B cell (primary cell): ENCODE measurements at places on chromosomes 13 and 19. TPM values are rescaled to one million over a fixed set of nuclear protein-coding genes. Genes with fewer than 3 reads are reported as not detected.

SIRT6 gene
- 27.8 and 30.4 TPM in 2 replicates for total RNA-seq

GRCh38 chr19:18408053-18408476 is 10.6 kb upstream of the LRRC25 start:
- peak; percentile 90 for DNase-seq

GRCh38 chr13:30565658-30566057 is 52.1 kb upstream of the USPL1 start:
- DNase-seq, result no peak

- DNase-seq, result no peak
Measured at GRCh38 chr19:47404334-47405196, 14.8 kb downstream of the MEIS3 start.

DNA sequence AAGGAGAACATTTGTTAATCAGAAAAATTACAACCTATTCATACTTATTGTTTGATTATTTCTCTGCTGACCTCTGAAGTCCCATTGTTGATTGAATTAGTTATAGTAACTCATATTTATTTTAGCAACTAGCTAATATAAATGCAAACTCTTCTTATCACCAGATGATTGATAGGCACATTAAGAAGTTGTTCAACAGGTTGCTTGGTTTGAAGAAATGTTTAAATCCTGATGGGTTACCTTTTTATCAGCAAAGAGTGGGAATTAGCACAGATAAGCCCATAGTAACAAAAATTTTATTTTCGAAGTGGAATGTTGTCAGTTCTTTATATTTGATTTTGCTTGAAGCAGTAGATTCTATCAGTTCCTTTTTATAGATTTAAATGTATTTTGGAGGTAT is 44.4 kb downstream of the KLF5 start:
- DNase-seq, result no peak

- DNase-seq, result no peak
Measured at GRCh38 chr13:48645845-48646244, 7.9 kb upstream of the CYSLTR2 start.

DNA sequence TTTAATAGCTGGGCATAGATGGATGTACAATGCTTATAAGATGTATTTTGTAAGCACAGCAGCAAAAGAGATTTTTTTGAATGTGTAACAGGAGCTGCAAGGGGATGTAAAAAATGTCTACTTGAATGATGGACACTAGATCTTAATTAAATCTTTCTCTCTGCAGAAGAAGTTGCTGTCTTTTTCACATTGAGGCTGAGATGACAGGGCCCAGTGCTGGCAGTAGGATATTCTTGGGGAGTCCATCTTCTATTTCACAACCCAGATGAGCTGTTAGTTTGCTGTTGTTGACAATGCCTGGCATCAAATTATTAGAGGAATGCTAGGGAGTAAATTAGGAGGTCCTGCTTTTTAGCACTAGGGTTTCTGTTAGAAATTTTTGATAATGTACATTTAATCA is 698.7 kb downstream of the SLITRK5 start:
- no peak for DNase-seq
